ENCODE measurements at places on chromosomes 2 and 18.

- DNase-seq, result no peak
Observed at GRCh38 chr2:30272761-30273573, 41.6 kb downstream of the LBH start.

- DNase-seq, result no peak
Observed at GRCh38 chr18:27500531-27500930, 315.4 kb upstream of the CHST9 start.

DNA sequence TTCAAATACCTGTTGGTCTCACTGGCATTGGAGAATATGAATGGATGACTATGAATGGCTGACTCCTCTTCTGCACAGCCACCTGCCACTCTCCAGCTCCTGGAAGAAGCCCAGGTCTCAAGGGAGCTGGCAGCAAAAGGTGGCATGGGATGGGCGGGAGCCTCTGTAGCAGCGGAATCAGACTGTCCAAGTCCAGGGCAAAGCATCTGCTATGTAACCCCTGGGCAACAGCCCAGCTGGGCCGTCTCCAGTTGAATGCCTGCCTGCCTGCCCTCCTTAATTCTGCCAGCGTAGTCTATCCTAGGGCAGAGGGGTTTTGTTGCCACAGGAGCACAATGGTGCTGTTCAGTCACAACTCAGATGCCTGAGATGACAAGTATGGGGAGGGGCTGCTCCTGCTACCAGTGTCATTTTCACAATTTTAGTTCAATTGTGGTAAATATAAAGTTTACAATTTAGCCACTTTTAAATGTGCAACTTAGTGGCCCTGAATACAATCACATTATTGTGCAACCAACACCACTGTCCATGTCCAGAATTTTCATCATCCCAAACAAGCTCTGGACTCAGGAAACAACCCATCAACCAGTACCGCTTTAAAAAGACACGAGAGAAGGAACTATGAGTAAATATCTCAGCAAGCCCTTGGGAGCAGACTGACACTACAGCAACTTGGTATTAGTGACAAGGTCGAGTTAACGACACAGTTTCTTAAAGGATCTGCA is 115.2 kb downstream of the MYO5B start:
- DNase-seq, result no peak

GRCh38 chr2:120066800-120067547 is 54.1 kb downstream of the EPB41L5 start:
- no peak for DNase-seq

DNA sequence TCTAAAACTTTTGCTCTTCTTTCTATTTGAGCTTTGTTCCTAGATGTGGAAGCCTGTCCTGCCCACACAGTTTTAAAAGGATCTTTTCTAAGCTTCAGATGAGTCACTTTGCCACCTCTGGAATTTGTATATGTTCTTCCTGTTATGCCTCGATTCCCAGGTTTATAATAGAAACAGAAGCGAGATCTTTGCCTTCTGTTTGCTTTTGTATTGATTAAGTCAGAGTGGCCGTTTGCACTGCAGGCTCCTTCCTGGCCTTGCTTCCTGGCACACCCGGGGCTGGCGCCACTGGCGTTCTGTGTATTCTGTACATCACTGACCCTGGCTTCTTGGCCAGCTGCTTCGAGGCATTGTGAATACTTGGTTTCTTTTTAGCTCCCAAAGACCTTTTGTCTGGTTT is 91.8 kb downstream of the MTCL1 start:
- DNase-seq, result no peak

DNA sequence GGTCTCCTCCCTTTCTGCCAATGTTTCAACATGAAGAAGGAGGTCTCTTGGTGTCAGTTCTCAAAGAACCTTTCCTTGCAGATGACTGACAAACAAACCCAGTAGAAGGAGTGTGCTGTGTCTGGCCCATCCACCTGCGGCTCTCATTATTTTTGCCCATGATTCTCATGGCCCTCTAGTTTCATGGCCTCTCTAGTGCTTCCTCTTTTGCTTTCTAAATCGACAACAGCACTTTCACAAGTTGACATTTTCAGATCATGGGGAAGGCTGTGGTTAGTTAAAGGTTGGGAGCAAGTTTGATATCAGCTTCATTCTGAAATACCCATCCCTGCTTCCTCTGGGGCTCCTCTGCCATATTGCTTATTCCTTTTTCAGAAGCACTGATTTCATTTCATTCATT is 805.2 kb downstream of the SLC4A3 start:
- DNase-seq, result no peak

- DNase-seq, result no peak
Observed at GRCh38 chr2:164213916-164214315, 407.4 kb downstream of the GRB14 start.

DNA sequence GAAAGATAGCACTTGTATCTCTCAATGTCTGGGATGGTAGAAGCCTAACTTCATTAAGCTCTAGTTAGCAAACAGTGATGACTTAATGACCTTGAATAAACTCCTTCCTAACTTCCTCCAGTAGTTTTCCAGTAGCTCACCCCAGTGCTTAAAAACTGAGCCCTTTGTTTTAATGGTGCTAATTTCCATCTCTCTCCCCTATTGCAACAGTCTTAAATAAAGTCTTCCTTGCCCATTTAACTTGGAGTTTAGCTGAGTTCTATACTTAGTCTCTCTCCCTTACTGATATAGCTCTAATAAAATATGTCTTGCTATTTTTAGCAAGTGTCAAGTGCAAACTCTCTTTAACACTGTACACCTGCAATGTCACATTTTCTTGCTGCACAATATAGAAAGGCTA is 267.0 kb downstream of the CCDC85A start:
- no peak for DNase-seq

- no peak for DNase-seq
Observed at GRCh38 chr18:777021-777420, 35.0 kb downstream of the YES1 start.

DNA sequence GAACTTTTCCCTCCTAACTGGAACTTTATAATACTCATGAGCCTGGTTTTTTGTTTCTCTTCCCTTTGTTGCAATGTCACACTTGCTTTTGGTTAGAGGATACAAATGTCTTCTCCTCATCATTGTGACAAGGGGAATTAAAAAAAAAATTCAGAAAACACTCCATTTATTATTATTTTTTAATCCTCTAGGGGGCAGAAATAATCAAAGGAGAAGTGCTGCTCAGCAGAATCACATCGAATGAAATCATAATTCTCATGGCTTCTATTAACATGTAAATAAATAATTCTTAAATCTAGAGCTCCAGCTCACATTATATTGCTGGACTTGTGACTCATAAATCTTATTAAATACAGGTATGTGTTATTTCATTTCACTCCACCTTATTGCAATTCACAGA is 273.8 kb downstream of the TRIB2 start:
- no peak for DNase-seq

DNA sequence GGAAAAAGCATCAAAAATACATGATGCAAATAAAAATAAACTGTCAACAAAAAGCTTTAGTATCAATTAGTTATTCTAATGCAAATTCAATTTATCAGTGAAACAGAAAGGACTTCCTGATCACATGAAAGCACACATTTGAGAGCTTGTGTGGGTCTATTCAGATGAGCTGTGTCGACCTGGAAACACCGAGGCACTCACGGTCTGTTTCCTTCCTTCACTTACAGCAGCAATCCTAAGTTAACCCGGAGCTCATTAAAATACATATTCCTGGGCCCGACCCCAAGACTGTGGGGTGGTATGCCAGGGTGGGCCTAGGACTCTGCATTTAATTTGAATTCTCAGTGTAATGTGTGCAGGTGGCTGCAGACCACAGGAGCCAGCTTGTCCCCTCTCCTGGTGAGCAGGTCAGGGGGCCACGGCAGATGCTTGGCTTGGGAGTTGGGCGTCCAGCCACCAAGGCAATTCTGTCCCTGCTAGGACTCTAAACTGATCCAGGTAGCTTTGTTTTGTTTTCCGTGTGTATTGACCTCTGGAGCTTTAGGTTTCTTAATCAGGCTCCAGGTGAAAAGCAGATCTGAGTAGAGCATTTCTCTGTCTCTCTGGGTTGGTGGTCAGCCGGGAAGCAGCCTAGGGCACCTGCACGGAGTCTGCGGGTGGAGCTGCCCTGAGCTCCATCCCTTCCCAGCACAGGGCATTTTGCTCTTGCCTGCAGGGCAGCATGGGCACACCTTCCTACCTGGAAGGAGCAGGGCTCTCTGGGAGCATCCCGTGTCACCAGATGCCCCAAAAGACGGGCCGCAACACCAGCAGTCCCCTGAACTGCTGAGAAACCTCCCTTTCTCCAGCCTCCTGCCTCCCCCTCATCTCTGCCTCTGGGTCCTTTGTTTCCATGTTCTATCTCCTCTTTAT is 9.0 kb downstream of the MBP start:
- DNase-seq, result no peak

GRCh38 chr2:84849271-84849952 is 31.5 kb downstream of the TRABD2A start:
- peak; percentile 16 for DNase-seq

- DNase-seq, result no peak
Observed at GRCh38 chr2:216017365-216017764, 4.0 kb upstream of the MREG start.

DNA sequence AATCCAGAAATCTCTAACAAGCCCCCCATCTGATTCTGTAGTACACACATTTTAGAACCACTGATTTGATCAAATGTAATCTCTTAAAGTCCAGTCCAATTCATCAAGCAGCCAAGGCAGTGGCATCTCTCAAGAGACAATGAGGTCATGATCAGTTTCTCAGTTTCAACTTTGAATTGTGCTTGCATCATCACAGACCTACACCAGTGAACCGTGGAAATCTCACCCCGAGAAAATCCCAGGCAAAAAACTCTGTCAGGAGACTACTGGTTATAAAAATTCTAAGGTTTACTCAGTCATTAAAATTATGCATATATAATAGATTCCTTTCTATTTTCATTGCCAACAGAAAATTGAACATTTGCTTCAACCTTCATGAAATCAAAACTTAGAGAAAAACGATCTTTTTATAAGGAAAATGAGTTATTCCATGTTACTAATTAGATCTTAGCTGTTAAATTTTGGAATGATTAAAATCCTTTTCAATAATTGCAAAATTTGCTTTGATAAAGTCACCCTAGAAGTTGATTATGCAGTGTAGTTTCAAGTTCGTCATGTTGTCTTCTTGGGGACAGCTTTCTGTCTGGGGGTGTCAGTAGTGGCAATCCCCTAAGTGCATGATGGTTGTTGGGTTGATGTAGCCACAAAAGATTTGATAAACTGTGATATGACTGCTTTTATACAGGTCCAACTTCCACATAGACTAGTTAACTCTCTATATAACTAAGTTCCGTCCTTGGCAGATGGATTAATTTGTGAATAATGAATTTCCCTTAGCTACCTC is 235.0 kb downstream of the CAMKMT start:
- no peak for DNase-seq

GRCh38 chr2:86035883-86036668 is 69.6 kb downstream of the POLR1A start:
- peak; percentile 31 for DNase-seq

- no peak for DNase-seq
Observed at GRCh38 chr2:219636144-219636915, 8.9 kb downstream of the SLC4A3 start.

- DNase-seq, result no peak
Observed at GRCh38 chr2:221102896-221103688, 469.0 kb downstream of the EPHA4 start.

- no peak for DNase-seq
Observed at GRCh38 chr18:75896865-75897264, 469.4 kb upstream of the SMIM21 start.

DNA sequence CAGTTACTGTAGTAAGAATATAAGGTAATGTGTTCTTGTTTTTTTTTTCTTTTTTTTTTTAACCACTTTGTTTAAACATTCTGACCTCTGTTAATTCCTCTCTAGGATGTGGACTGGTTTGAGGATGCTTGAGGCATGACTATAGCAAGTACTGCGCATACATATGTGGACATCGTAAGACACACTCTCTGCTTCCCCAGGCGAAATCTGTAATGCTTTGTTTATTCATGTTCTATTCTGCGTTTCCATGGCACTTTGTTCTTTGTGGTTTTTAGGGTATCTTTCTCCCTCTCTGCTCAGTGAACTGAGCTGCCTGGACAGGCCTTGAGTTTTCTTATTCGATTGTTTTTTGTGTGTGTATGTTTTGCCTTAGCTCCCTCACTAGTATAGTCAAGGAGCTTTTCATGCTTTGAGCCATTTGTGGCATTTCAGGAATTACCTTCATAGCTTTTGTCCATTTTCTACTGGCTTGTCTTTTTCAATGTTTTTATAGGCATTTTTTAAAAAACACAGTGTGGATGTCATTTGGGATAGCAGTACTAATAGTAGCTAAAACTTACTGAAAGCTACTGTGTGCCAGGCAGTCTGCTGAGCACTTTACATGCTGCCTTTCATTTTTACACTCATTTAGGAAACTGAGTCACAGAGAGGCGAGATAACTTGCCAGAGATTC is 1.9 kb upstream of the SH3BP4 start:
- no peak for DNase-seq

DNA sequence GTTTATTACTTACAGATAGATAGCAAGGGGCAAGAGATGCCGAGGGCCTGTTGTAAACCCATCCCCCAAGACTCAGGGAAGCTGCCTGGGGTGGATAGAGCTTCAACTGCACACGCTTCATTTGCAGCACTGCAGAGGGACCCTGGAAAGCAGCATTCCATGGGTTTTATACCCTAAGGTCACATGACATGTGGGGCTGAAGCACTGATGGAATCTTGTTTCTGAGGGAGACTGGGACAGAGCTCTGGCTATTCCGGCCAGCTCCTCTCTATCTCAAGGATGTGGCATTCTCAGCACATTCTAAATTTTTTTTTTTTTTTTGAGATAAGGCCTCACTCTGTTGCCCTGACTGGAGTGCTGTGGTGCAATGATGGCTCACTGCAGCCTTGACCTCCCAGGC is 300.1 kb downstream of the MYCN start:
- DNase-seq, result no peak

GRCh38 chr2:7405861-7406715 is 488.9 kb downstream of the RNF144A start:
- no peak for DNase-seq

DNA sequence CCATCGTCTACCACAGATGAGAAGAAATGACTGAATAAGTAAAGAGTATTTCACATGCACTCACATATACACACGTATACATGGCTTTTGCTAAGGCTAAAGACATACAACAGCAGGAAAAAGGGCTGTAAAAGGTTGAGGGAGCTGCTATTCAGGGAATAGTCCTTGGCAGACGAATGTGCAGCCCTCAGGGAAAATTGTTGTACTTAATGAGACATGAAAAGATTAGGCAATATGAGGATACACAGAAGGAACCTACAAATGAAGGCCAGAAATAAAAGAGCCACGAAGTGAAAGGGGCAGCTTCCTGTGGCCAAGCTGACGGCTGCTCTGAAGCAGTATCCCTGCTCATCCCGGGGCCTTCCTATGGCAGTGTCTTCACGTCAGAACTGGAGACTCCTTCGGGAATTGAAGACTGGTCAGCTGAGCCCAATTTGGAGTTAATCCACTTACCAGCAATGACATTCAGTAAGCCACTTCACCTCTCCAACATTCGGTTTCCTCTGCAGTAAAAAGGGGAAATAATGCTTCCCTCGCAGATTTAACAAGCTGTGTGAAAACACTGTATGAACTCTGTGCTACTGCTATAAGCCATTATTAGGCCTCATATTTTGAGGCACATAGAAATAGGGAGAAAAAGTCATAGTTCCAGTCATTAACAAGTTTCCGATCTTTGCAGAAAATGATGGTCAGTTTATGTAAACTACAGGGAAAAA is 221.8 kb downstream of the STK39 start:
- no peak for DNase-seq

GRCh38 chr2:43387092-43388062 is 161.0 kb upstream of the ZFP36L2 start:
- no peak for DNase-seq

GRCh38 chr2:56184500-56185011 is 766 bp downstream of the CCDC85A start:
- no peak for DNase-seq
